ENCODE measurements at places on chromosomes 12 and 14.

GRCh38 chr12:26113181-26113654 lies 11.6 kb downstream of the BHLHE41 start:
- no peak for DNase-seq

GRCh38 chr12:6278439-6279255 lies 31.8 kb upstream of the PLEKHG6 start:
- peak; percentile 95 for DNase-seq

DNA sequence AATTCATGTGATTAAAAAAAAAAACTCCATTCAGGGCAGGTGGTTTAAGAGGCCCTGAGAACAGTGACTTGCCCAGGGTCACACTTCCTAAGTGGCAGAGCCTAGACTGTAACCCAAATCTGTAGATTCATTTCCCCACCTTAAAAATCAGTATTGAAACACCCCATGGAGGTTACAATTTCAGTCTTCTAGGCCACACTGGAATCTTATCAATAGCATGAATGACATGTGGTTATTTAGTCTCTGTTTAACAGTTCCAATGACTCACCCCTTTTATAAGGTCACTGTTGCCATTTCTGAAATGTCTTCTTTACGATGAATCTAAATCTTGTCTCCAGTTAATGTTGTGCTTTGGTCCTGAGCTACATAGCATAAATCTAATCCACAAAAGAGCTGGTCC lies 262.3 kb upstream of the GRIP1 start:
- no peak for DNase-seq

DNA sequence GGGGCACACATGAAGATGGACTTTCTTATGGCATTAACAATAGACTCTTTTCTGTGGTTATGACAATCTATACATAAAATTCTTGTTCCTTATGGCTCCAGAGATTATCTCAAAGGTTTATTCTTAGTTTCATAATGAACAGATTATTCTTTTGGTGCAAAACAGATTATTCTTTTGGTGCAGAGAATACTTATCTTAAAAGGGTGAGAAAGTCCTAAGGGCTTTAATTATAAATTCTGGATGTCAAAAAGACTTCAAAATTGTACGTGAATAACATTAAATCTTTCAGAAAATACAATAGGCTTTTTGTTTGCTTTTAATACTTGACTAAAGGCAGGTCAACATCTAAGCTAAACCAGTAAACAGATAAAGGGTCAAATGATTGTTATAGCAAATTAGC lies 69.3 kb downstream of the MNAT1 start:
- no peak for DNase-seq

GRCh38 chr14:100129161-100129589 lies 30.3 kb downstream of the DEGS2 start:
- DNase-seq: no peak

GRCh38 chr12:91516695-91517047 lies 334.1 kb upstream of the DCN start:
- DNase-seq: no peak

DNA sequence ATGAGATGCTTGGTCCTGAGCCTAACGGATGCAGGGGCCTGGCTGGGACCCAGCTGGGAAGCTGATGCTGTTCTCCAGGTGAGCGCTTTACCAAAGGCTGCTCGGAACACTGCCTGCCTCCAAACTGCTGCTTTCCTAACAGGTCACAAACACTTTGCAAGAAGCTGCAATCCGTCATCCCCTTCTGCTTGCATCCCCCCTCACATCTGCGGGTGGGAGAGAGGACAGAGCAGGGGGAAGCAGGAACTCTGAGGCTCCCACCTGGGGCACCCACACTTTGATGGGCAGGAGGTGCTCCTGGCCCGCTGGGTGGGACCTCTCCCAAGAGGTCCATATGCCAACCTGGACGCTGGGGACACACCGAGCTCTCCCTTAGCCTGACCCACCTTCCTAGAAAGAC lies 24.9 kb upstream of the PPP2R5C start:
- no peak for DNase-seq
